CD4-positive, alpha-beta T cell treated with Interleukin-21 for 1 hour (primary cell): ENCODE measurements at places on chromosomes 1 and 21.

- no peak for DNase-seq
These were observed 27.2 kb downstream of the ADGRL2 start for GRCh38 chr1:81827942-81828341.

GRCh38 chr1:240445369-240445768 is 166.6 kb downstream of the GREM2 start:
- DNase-seq: no peak

DNA sequence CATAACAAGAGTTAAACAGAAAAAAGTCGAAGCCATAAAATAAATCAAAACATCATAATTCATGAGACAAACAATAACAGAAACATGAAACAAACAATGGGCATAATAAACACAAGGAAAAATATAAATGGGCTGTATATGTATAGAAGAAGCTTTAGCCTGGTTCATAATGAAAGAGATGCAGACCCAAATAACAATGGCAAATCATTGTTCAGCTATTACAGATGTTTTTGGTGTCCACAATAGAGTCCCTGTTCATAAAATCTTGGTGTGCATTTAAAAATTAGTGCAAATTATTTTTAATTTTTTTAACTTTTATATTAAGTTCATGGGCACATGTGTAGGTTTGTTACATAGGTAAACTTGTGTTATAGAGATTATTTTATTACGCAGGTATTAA is 1185.9 kb upstream of the B3GALT2 start:
- DNase-seq: no peak

DNA sequence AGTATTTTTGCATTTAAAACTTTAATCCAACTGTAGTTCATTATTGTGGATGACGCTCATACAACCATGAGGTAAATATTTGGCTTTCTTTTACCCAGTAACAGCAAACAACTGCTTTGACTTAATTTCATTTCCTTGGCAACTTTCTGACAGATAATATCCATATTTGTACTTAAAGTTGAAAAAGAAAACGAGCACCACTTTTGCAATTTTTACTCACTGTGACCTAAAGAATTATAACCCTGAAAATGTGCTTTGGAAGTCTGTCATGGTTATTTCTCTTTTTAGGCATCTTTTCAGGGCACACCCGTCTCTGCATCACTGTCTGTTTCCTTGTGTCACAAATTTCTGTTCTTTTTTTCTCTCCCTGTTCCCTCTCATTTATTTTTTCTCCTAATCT is 918 bp upstream of the CD2 start:
- DNase-seq: peak; percentile 52

DNA sequence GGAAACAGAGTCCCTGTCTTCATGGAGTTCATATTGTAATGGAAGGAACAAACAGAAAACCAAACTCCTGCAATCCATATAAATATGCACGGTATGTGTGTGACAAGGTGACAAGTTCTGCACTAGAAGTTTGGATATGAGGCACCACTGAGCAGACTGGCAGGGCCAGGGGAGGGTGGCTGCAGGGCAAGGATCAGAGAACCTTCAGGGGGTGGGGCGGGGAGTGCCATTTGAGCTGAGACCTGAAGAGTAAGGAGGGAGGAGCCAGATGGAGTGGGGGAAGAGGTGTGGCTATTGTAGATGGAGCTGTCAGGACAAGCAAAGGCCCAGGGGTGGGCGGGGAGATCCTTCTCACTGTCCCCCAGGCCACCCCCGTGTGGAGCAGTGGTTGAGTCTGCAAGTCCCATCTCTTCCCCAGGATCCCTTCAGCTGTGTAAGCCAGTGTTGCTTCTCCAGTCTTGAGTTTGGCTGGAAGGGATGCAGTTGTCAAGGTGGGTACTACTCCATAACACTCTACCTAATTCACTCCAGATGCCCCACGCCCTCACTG is 76.4 kb downstream of the ATP5PO start:
- DNase-seq: no peak

GRCh38 chr1:210250998-210251679 is 18.5 kb downstream of the SERTAD4 start:
- DNase-seq: no peak

GRCh38 chr1:101290119-101290921 is 53.5 kb downstream of the S1PR1 start:
- DNase-seq: no peak

GRCh38 chr1:228152918-228153258 is 3.2 kb downstream of the GJC2 start:
- no peak for DNase-seq

DNA sequence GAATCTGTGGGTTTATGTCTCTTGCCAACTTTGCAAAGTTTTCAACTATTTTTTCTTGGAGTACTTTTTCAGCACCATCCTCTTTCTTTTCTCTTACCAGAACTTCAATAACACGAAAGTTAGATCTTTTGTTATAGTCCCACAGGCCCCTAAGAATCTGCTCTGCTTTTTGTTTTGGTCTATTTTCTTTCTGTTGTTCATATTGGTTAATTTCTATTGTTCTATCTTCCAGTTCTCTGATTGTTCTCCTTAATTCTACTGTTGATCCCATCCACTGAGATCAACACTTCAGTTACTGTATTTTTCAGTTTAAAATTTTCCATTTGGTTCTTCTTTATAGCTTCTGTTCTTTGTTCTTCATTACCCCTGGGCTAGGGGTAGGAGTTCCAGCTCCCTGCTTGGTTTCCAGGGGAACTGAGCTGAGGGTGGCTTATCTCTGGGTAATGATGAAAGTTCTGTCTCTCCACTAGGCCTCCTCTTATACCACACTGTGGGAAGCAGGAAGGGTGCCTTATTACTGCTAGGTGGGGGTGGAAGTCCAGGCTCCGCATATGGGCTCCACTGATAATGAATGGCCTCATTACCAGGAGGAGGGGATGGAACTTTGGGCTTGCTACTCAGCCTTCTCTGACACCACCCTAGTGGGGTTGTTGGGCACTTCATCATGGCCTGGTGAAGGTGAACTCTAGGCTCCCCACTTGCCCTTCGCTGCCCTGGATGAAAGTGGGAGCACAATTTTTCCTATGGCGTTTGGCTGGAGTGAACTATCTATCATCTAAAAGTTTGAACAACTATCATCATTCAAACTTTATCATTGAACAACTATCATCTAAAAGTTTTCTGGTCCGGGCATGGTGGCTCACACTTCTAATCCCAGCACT is 39.3 kb downstream of the NAV1 start:
- DNase-seq: no peak

DNA sequence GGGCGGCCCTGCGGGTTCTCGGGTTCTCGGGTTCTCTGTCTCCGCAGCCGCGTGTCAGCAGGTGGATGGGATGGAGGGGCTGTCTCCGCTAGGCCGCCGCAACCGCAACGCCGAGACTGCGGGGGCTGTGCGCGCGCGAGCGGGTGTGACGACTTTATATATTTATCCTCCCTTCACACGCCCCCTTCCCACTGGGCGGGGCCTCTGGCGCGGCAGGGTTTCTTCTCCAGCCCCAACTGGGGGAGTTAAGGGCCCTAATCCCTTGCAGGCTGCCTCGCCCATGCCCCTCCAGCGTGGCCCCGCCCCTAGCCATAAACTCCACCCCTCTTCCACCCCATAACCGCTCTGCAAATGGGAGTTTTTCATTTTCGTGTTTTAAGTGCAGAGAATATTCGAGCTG is 3.4 kb downstream of the IGSF21 start:
- DNase-seq: no peak

- DNase-seq: no peak
These were observed 38.6 kb downstream of the EIF2B3 start for GRCh38 chr1:44947774-44948311.

- DNase-seq: no peak
These were observed 62.2 kb downstream of the HS2ST1 start for GRCh38 chr1:86976664-86977063.
